ENCODE measurements at places on chromosomes 6 and 20. TPM values are rescaled to one million over a fixed set of nuclear protein-coding genes. Genes with fewer than 3 reads are reported as not detected.
A peak's percentile ranks its signal among the peaks of the same experiment; 100 is the strongest.

Gene UTRN
- 125 TPM for total RNA-seq

DNA sequence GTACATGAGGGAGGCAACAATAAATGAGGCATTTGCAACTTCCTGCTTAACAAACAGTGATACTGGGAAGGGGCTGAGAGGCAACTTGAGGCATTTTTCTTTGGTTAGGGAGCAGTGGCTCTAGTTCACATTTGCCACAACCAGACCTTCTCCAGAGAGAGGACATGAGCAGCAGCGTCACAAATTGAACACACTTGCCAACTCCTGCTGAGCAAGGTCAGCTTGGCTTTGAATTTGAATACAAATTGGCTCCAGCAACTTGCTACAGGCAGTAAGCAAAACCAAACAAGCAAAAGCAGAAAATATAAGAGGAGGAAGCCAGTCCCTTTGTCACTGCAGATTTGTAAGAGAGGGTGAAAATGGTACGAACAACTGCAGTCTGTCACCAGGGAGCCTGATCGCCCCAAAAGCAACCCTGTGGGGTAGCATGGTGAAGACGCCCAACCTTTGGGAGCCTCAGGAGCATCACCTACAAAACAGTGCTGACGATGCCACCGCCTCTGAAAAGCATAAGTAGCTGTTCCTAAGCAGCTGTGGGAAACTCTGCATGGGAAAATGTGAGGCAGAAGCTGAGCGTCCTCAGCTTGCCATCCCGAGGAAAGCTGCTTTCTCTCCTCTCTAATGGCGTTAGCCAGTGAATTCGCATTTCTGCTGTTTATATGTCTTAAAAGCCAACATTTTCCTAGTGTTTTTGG lies 378.7 kb downstream of the RNGTT start:
- H3K36me3 ChIP-seq = peaks cover 13% of the 10 kb centered on the region
- peaks cover 37% of the 10 kb centered on the region for H3K4me1 ChIP-seq
- no peak overlapping the region for H3K4me3 ChIP-seq
- no peak overlapping the region for H3K27ac ChIP-seq
- H3K27me3 ChIP-seq = peaks cover 7% of the 10 kb centered on the region
- DNase-seq = no peak

GRCh38 chr6:36914227-36914794 lies 28.6 kb downstream of the C6orf89 start:
- H3K27ac ChIP-seq = peak overlapping the region; percentile 95
- peaks cover 5% of the 10 kb centered on the region for H3K4me1 ChIP-seq
- H3K36me3 ChIP-seq = no peaks in the 10 kb centered on the region
- no peak overlapping the region for H3K4me3 ChIP-seq
- peak; percentile 70 for DNase-seq

GRCh38 chr6:165422192-165422591 lies 112.8 kb upstream of the C6orf118 start:
- no peak for DNase-seq
- H3K4me3 ChIP-seq = no peak overlapping the region
- H3K36me3 ChIP-seq = 0 out of 2 replicates have a peak, but pooled peaks cover 5% of the 10 kb centered on the region
- no peaks in the 10 kb centered on the region for H3K27me3 ChIP-seq
- no peak overlapping the region for H3K27ac ChIP-seq

Gene IL20RA
- total RNA-seq = 1.3 TPM

DNA sequence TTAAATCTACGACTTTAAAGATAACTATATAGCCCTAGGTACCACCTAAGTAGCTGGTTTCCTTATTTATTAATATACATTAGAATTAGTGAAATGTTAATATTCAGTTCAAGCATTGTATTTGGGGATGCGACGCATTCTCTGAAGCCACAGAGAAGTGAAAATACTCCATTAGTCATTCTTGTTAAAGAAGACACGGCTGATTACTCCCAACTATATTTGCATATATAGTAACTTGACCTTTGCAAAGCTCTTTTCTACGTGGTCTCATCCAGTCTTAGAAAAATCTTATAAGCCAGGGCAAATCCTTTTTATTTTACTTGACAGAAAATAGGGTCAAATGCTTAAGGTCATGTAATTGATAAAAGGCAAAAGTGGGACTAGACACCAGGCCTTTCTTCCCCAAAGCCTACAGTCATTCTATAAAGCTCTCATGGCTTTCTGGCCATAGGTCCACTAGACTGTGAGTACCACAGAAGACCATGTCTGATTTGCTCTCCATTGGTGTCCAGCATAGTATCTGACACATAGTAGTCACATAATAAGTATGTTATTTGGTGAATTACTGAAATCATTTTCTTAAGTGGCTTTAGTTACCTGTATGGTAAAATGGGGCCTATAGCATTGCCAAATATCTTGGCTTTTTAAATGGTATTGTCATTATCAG lies 11.3 kb downstream of the ZHX3 start:
- H3K4me1 ChIP-seq = peaks cover 15% of the 10 kb centered on the region
- no peak overlapping the region for H3K27ac ChIP-seq
- DNase-seq = no peak
- no peaks in the 10 kb centered on the region for H3K36me3 ChIP-seq
- H3K4me3 ChIP-seq = no peak overlapping the region
- no peaks in the 10 kb centered on the region for H3K27me3 ChIP-seq

GRCh38 chr20:4470375-4470774 lies 251.3 kb upstream of the PRND start:
- H3K36me3 ChIP-seq = no peaks in the 10 kb centered on the region
- no peak for DNase-seq
- no peaks in the 10 kb centered on the region for H3K4me1 ChIP-seq

GRCh38 chr6:73263570-73263909 lies 544 bp upstream of the KHDC1 start:
- DNase-seq = no peak
- 0 out of 2 replicates have a peak, but pooled peaks cover 3% of the 10 kb centered on the region for H3K27me3 ChIP-seq
- peaks cover 21% of the 10 kb centered on the region for H3K36me3 ChIP-seq

Gene KHDRBS2
- 0.76 TPM for total RNA-seq

DNA sequence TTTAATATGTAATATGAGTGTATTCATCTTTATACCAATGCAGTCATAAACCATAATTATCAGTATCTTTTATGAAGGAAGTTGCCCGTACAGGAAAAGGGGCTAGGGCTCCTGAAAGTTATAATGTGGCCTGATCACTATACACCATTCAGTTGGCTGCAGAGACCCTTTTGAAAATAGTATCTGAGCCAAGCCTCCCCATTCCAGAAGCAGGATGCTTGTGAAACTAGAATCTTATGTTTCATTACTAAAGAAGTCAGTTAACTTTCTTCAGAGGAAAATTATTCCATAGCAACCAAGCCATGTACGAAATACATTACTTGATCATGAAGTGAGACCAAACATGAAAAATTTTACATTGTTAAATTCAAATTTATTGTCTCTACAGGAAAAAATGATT lies 251.5 kb upstream of the TCF21 start:
- no peak overlapping the region for H3K27ac ChIP-seq
- no peaks in the 10 kb centered on the region for H3K27me3 ChIP-seq
- H3K4me3 ChIP-seq = no peak overlapping the region
- H3K36me3 ChIP-seq = no peaks in the 10 kb centered on the region

GRCh38 chr20:51423290-51423667 lies 119.2 kb downstream of the NFATC2 start:
- H3K4me3 ChIP-seq = no peak overlapping the region
- H3K27me3 ChIP-seq = no peaks in the 10 kb centered on the region
- peaks cover 42% of the 10 kb centered on the region for H3K4me1 ChIP-seq
- H3K27ac ChIP-seq = peak overlapping the region; percentile 82

GRCh38 chr6:43768983-43769525 lies 957 bp upstream of the VEGFA start:
- peak overlapping the region; percentile 98 for H3K4me3 ChIP-seq
- peaks cover 44% of the 10 kb centered on the region for H3K4me1 ChIP-seq
- H3K36me3 ChIP-seq = no peaks in the 10 kb centered on the region
- DNase-seq = peak; percentile 13
- H3K27me3 ChIP-seq = peaks cover 11% of the 10 kb centered on the region
- no peak overlapping the region for H3K27ac ChIP-seq
